ENCODE measurements at places on chromosomes 12 and 14.

DNA sequence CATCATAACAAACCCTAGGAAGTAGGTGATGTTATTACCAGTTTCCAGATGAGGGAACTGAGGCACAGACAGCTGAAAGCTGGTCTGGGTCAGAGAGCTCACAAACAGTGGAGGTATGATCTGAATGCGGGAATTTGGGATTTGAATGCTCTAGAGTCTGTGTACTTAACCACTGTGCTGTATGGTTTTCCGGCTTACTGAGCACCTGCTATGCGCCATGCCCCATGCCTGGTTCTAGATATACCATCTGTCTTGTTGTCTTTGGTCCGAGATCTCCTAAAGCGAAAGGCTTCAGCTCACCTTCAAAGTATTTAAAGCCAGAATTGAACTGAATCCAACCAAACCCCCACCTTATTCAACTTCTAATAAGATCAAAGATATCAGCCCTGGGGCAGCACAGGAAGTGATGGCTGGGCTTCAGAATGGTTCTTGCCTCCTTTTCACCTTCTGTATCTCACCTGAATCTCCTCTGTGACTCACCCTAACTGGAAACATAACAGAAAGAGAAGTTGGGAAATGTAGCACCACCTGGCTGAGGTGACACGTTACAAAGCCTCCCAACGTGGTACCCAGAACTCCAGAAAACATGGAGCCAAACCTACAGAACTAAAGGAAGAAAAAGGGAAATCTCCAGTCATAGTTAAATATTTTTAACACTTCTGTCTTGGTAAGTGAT lies 54.3 kb downstream of the PRMT8 start:
- DNase-seq = no peak

- DNase-seq = no peak
Measured at GRCh38 chr12:69151254-69151764, 88.1 kb upstream of the CPSF6 start.

DNA sequence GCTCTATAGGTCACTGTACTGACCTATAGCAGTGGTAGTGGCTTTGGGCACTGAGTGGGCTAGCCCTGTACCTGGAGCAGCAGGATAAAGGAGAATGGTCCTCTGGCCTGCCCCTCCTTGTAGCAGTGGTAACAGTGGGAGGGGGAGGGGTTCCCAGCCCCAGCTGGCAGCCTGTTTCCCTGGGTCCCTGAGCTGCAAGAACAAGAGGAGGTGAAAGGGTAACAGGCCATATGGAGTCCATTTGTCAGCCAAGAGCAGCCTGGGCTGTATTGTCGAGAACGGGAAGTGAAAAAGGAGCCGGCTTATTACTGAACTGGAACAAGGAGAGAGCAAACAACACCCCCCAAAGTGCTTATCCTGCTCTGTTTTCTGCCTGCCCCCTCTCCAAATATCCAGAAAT lies 73.8 kb upstream of the SRSF5 start:
- no peak for DNase-seq

GRCh38 chr12:51948066-51948465 lies 3.4 kb upstream of the ACVR1B start:
- no peak for DNase-seq

DNA sequence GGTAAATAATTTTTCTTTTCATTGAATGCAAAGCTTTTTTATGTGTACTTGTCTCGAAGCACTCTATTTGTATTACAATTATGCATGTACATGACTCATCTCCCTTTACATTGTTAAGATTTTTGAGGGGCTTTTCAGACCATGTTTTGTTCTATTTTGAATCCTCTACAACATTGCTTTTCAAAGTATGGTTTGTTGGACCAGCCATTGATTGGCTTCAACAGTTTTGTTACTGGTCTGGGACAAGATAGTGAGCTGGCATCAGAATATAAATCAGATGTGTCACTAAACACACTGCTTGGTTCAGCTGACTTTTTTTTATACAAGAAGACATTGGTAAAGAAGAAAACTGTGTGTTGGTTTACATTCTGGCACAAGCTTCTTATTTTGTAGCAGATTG lies 122.3 kb downstream of the MON2 start:
- no peak for DNase-seq

- DNase-seq = no peak
Measured at GRCh38 chr12:15231493-15231892, 10.3 kb upstream of the RERG start.

DNA sequence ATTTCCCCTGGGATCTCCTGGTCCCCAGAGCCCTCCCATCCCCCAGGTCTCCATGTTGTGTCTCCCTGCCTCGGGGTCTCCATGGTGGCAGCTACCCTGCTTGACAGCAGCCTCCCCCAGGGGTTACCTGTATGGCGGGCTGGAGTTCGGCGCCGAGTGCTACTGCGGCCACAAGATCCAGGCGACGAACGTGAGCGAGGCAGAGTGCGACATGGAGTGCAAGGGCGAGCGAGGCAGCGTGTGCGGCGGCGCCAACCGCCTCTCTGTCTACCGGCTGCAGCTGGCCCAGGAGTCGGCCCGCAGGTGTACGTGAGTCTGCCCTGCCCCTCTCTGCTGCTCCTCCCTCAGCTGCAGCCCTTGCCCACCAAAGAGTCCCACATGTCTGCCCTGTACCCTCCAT lies 80.9 kb downstream of the WSCD2 start:
- DNase-seq = no peak

GRCh38 chr12:39138268-39138667 lies 232.9 kb upstream of the CPNE8 start:
- no peak for DNase-seq

GRCh38 chr14:20428802-20429201 lies 7.2 kb downstream of the KLHL33 start:
- no peak for DNase-seq

- no peak for DNase-seq
Measured at GRCh38 chr12:108394196-108394595, 55.1 kb upstream of the CMKLR1 start.

GRCh38 chr12:123427036-123427769 lies 9.3 kb downstream of the RILPL2 start:
- DNase-seq = no peak

- DNase-seq = no peak
Measured at GRCh38 chr14:77989441-77989991, 180.7 kb upstream of the NRXN3 start.

DNA sequence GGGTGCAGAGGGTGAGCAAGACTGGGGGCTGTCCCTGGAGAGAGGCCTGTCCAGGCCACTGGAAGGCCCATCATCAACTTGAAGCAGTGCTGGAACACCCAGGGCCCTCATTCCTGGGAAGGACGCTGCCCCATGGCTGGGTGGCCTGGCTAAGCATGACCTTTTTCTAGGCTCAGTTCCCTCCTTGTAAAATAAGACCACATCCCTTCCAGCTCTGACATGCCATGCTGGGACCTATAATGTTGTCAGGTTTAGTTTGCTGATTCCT lies 62.8 kb downstream of the SYNE3 start:
- DNase-seq = no peak

DNA sequence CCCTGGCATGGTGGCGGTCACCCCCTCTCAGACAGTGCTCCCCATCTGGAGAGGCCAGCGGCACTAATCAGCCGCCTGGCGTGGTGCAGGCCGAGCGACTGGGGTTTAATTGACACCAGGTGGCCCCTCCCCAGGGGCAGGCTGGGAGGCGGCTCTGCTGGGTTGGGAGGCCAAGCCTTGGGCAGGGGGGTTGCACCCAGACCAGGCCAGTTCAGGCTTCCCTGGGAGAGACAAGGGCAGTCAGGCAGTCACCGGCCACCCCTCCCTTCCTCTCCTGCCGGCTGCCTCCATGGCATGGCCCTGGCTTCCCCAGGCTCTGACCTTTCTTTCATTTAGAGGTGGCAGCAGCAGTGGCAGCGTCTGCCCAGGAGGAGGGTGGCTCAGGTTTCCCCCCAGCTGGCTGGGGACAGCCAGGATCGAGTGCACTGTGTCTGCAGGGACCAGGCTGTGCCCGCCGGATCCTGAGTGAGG lies 78.1 kb upstream of the NOS1 start:
- peak; percentile 34 for DNase-seq
